GM12878 (cell line): ENCODE measurements at places on chromosomes 12 and 14.

GRCh38 chr12:116319233-116319897 is 41.9 kb upstream of the MED13L start:
- DNase-seq = no peak

- no peak for DNase-seq
These were observed 600.5 kb downstream of the SLC16A7 start for GRCh38 chr12:60196366-60196765.

GRCh38 chr14:80978403-80978802 is 23.0 kb downstream of the TSHR start:
- DNase-seq = no peak

- DNase-seq = no peak
These were observed 366.1 kb upstream of the ATXN7L3B start for GRCh38 chr12:74171478-74171909.

GRCh38 chr14:78595797-78596196 is 425.6 kb downstream of the NRXN3 start:
- DNase-seq = no peak

DNA sequence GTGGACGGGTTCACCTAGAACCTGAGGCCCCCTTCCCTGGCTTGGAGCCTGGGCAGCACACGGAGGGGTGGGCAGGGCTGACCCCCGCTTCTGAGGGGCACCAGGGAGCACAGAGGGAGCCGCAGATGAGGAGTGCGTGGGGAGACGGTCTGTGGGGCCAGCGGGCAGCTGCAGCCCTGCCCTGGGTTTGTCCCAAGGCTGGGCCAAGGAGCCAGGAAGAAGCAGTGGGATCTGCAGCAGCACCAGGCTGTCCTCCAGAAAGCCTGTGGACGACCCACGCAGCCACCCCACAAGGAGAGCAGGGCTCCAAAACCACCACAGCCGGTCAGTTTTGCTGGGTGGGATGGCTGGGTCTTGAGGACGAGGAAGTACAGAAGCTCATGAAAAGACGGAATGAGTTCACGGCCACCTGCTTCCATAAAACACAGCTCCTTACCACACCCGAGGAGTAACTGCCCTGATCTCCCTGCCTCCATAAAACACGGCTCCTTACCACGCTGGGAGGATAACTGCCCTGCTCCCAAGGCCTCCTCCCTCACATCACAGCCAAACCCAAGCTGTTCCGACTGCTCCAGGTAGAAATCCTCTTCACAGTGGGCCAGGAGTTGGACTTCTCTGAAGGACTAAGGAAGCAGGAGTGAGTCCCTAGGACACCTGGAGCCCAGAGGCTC is 9.9 kb upstream of the GOLGA3 start:
- DNase-seq = no peak

- no peak for DNase-seq
These were observed 20.1 kb downstream of the WDR20 start for GRCh38 chr14:102159841-102160240.

GRCh38 chr12:54074308-54074707 is 20.7 kb downstream of the HOXC4 start:
- no peak for DNase-seq

GRCh38 chr14:105537580-105538474 is 11.4 kb downstream of the TMEM121 start:
- DNase-seq = no peak

GRCh38 chr12:27505109-27505508 is 18.9 kb upstream of the PPFIBP1 start:
- no peak for DNase-seq

DNA sequence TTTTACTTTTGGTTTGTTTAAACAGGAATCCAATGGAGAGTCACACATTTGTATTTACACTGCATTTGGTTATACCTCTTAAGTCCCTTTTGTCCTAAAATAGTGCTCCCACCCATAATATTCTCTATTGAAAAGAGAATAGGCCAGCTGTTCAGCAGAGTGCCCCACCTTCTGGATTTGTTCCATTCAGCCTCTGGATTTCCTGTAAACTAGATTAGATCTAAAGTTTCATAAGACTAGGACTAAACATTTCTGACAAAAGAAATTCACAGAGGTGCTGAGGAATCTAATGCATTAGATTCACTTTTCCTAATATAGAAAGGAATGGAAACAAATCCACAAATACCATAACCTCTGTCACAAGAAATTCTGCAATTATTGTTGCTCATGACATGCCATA is 38.1 kb downstream of the GCH1 start:
- no peak for DNase-seq

DNA sequence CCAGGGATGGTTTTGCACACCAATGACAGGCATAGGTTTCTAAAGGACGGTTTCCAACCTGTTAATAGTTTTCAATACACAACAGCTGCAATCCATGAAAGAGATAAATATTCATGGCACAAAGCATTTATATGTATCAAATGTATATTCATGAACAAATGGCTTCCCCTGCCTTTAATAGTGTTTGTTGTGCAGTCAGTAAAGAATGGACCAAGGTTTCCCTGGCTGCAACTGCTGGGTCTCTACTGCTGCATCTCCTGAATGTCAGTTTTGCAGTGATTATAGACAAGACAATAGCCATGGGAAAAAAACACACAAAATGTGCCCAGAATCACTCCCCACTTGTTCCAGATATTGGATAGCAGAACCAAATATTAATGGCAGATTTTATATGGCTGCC is 284.1 kb downstream of the BTG1 start:
- no peak for DNase-seq

- no peak for DNase-seq
These were observed 2.2 kb downstream of the NELL2 start for GRCh38 chr12:44873898-44874297.

DNA sequence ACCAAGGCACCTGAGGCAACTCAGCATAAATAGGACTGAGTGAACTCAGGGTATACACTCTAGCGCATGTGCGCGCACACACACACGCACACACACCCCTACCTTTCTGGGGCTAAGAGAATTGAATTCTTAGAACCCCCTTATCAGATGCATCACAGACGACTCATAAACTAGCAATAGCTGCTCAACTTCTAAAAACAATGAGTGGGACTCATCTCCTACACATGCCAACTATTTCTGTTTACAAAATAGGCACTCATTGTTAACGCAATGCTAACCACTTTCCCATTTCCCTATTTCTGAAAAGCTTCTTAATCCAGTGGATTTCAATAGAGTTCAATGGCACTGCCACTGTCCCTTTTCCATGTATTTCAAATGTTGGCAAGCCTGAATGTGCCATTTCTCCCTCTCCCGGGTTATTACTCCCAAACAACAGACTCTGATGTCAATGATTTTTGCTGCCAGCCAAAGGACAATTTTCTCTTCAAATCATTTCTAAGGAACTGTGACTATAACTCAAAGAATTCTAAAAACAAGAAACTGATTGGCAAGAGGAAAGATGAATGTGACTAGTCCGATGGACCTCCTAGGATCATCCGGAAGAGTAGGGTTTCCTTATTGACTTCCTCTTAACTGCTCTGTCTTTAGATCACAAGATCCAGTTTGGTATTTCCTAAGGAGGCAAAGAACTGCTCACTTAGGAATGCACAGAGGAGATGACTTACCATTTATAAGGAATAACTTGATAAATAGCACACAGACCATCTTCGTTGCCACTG is 48.8 kb downstream of the SLC38A1 start:
- no peak for DNase-seq
